ENCODE measurements at places on chromosomes 7 and 10.

GRCh38 chr10:49518982-49519578 is 19.8 kb downstream of the ERCC6 start:
- DNase-seq, result no peak

DNA sequence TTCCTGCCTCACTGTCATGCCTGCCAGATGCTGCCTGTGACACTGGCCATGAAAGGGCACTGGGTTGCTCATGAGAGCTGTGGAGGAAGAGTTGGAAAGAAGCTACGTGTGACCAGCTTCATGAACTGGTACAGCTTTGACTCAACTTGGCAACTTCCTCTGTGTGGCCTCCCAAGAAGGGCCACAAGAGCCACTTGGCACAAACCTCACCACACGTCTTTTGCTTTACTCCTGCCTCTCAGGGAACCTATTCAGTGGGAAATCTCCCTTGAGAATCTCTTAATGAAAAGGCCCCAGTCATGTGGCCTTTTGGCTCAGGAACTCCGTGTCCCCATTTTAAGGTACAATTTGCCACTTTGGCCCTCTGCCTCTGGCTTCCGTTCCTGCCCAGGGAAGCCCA is 54.5 kb downstream of the FRMD4A start:
- DNase-seq, result no peak

- no peak for DNase-seq
Measured at GRCh38 chr7:129470411-129470810, 31.9 kb upstream of the SMKR1 start.

- DNase-seq, result no peak
Measured at GRCh38 chr7:45033261-45033930, 33.4 kb downstream of the CCM2 start.

GRCh38 chr10:93652857-93653256 is 40.5 kb downstream of the PDE6C start:
- no peak for DNase-seq

DNA sequence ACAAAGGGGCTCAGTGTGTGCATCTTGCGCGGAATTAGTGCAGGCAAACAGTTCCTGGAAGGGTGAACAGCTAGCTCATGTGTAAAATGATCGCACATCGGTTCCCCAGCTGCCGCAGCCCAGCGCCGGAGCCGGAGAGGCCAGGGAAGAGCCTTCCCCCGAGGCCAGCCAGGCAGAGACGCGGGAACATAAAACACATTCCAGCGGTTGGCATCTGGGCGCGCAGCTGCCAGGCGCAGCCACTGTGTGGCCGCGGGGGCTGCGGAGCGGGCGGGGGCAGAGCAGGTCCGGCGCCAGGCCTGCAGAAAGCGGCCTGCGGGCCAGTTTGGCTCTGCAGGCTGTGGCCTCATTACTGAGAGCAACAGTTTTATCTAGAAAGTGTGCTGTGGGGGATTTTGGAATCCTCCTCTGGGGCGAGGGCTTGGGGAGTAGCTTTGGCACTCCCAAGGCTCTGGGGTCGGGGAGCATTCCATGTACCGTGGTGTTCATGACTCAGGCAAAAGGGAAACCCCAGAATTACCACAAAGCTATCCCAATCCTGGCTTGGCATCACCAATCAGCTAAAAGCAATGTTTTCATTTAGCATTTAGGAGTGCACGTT is 74.3 kb downstream of the SAMD9 start:
- DNase-seq, result peak; percentile 74

DNA sequence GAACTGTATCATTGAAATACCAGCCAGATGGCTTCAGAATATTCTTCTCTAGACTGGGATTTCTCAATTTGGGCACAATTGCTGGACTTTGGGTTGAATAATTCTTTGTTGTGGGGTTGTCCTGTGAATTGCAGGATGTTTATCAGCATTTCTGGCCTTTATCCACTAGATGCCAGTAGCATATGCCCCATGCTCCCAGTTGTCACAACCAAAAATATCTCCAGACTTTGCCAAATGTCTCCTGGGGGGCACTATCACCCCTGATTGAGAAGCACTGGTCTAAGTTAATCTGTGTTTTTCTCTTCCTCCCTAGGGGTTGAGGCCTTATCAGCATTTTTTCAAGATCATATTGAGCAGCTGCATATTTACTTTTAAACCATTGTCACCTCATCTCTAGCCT is 204.9 kb upstream of the SP8 start:
- DNase-seq, result no peak

- DNase-seq, result no peak
Measured at GRCh38 chr10:78035437-78035836, 1.8 kb downstream of the RPS24 start.

DNA sequence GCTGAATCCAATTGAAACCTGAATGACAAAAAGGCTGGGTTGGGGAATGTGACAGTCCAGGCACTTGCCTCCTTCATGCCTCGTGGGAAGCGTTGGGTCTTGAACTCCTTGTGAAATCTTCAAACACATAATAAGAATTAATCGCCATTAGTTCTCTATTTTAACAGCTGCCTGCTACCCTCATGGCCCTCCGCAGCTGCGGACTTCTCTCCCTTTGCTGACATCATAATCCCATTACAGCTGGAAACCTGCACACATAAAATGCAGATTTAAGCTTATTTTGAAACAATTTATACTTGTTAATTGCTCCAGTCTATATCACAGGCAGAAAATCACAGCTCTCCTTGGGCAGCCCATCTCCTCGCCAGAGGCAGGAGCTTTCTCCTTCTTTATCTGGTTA is 403.0 kb upstream of the MKI67 start:
- no peak for DNase-seq

- DNase-seq, result no peak
Measured at GRCh38 chr7:108329514-108329913, 126.7 kb downstream of the NRCAM start.

- no peak for DNase-seq
Measured at GRCh38 chr10:49642311-49642710, 28.5 kb downstream of the CHAT start.

DNA sequence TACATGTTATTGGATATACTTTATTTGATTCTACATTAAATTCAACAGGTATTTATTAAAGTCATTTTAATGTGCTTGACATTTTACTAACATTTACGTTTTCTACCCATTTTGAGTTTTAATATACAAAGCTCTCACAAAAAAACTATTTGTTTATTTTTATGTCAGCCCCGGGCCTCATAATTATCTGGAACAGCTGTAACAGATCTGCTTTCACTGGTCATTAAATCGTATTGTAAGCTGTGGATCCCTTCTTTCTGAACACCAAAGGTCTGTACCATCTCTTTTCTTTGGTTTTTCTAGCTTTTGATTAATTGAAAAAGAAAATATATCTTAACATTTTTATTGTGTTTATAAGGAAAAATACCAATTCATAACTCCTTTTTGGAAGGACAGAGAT is 73.5 kb downstream of the SEMA3E start:
- no peak for DNase-seq

GRCh38 chr7:137937202-137937560 is 64.7 kb downstream of the CREB3L2 start:
- DNase-seq, result no peak

GRCh38 chr7:64634406-64635062 is 31.4 kb upstream of the ZNF107 start:
- DNase-seq, result no peak

DNA sequence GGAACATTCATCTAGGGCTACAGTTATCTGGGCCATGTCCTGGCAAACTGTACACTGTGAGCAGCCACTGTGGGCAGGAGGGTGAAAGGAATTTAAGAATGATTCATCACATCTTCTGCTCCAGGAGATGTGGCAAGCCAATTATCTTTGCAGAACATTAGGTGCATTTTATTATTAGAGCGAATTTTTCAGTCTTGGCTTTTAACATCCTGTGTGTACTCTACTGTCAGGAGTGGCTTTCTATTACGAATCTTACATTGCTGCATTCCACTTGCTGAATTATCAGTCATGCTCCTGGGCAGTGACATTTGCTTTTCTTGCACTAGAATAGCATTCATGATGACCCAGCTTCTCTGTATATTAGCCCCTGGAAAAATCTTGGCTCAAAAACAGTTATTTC is 109.2 kb upstream of the TARP start:
- peak; percentile 32 for DNase-seq

DNA sequence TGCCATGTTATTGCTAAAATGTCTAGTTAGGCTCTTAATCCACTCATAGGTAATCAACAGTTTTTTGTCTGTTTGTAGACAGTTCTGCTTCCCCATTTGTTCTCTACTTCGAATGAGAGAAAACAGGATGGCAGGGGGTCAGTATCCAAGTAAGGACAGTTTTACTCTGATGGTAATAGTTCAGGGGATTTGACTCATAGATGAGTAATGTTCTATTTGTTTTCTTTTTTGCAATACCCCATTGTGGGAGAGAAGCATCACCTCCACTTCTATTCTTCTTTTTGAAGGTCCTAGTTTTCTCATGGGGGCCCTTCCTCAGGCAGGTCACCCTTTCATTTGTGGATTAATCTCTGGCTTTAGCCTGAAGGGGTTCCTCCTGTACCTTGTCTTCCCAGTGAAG is 13.9 kb downstream of the PCLO start:
- no peak for DNase-seq

- DNase-seq, result no peak
Measured at GRCh38 chr10:70715853-70716795, 43.8 kb downstream of the ADAMTS14 start.
